NCI-H460 (cell line): ENCODE measurements at places on chromosomes 6 and 20. TPM values are rescaled to one million over a fixed set of nuclear protein-coding genes. Genes with fewer than 3 reads are reported as not detected.

The GJA10 gene
- total RNA-seq, result not detected in 2 replicates

DNA sequence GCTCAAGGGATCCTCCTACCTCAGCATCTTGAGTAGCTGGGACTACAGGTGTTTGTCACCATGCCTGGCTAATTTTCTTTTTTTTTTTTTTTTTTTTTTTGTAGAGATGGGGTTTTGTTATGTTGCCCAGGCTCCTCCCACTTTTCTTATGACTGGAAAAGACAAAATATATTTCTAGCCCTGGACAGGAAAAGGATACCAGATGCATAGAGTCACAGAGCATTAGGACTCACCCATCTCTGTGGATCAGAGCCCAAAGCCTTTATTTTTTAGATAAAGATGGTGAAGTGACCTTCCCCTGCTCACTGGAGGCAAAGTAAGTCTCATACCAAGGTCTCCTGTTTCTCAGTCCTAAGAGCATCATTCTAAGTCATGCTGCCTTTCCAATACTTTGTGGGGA, 3.4 kb downstream of the TRIM10 start:
- no peak for DNase-seq

DNA sequence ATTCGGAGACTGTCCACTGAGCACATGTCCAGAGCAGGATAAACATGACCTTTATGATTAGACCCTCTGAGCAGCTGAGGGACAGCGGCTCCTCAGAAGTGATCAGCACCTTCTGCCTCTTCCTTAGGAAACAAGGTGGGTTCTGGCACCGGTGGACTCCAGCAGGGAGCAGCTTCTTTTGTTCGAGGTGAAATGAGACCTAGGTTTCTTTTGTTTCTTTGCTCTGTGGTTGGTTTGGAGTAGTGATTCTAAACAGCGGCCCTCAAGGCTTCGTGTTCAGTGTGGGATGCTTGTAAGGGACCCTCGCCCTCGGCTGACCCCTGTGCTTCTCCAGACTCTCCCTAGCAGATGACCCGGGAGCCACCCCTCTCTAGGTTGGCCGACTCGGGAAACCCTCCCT, 14.6 kb upstream of the FRMD1 start:
- no peak for DNase-seq

DNA sequence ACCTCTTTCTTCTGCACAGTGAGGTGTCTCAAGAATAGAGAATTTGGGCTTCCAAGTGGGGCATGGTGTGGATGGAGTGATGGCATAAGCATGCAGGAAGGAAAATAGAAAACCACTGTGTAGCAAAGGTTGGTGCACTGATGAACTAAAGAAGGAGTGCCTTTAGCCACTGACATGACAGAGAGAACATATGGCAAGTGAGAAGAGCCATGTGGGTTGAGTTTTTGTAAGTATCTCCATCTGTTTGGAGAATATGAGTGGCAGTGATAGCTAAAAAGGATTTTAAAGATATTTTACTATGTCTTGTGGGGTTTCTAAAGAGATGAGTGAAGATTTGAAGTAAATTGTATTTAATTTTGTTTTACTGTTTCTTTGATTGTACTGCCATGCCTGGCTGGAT, 160.5 kb upstream of the GRIK2 start:
- no peak for DNase-seq

GRCh38 chr6:38805127-38805655, 90.1 kb downstream of the DNAH8 start:
- no peak for DNase-seq

The HLA-DQA1 gene
- total RNA-seq, result not detected in 2 replicates

The DLK2 gene
- not detected in 2 replicates for total RNA-seq

- DNase-seq, result peak; percentile 88
Measured at GRCh38 chr20:1503564-1504227, 12.5 kb upstream of the SIRPB2 start.

GRCh38 chr6:78554341-78554740, 313.0 kb upstream of the IRAK1BP1 start:
- DNase-seq, result no peak

DNA sequence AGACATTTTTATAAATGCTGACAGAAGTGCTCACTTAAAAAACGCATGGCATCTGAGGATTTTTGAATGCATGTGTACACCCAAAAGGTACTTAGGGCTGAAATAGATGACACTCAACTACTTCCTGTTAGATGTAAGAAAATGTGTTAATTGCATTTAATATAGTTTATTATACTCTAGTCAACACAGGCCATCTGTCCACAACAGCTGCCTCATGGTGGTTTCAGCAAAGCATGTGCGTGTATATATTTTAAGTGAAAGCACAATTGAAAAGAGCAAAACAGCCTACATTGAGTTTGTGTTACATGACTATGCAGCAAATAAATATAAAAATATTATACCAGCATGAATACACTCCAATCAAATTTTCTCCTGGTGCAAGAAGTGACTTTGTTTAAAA, 1233.0 kb upstream of the EYS start:
- DNase-seq, result no peak

DNA sequence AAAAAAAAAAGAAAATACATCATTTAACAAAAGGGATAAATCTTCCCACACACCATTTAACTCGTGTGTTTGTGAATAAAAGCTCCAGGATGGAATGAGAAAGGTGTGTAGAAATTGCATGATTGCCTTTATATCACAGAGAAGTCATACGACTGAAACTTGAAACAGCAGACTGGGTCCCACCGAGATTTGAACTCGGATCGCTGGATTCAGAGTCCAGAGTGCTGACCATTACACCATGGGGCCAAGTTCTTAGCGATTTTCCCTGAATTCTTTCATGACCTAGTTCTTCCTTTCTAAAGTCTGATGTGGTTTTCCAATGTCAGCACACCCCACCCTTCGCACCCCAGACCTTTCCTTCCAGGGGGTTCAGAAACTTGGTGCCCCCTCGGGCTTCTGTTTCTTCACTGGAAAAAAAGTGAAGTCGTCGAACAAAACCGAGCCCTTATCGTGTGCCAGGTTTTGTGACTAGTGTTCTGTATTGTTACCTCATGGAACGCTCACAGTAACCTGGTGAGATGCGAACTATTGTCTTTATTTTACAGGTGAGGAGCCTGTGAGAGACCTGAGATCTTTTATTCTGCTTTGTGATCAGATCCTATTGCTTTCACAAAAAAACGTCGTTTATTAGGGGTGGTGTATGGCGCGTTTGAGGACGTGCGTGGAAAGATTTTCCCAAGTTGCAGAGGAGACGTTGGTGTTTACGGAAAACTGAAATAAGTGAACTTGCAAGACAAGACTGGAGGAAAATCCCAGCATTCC, 120.8 kb downstream of the OR2B2 start:
- peak; percentile 82 for DNase-seq

The OR2H1 gene
- total RNA-seq, result not detected in 2 replicates

The HCRTR2 gene
- not detected in 2 replicates for total RNA-seq

The C6orf163 gene
- total RNA-seq, result 1.2 and 2.0 TPM in 2 replicates

- DNase-seq, result no peak
Measured at GRCh38 chr6:118581489-118581959, 33.4 kb downstream of the PLN start.

The GSTA3 gene
- not detected in 2 replicates for total RNA-seq

The SCP2D1 gene
- total RNA-seq, result not detected in 2 replicates

DNA sequence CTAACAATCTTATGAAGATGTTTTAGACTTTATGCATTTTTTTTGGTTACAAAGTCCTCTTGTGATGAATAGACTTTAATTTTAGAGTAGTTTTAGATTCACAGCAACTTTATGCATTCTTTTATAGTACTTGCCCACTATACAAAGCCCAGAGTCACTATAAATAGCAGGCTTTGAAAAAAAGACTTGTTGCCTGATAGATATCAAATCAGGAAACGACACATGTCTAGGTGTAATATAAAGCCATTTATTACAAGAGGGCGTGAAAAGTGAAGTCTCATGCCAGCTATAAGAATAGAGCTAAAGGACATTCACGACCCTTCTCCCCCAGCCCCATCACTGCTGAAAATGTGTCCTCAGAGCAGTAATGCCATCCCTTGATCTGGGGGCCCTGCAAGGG, 78.0 kb upstream of the MRPS10 start:
- DNase-seq, result no peak

The OR2B6 gene
- total RNA-seq, result 0.42 TPM in 1 of 2 replicates, not detected in the other

- DNase-seq, result peak; percentile 29
Measured at GRCh38 chr6:142566628-142567396, 265.0 kb downstream of the ADGRG6 start.

GRCh38 chr6:13664703-13665352, 46.8 kb downstream of the RANBP9 start:
- no peak for DNase-seq

DNA sequence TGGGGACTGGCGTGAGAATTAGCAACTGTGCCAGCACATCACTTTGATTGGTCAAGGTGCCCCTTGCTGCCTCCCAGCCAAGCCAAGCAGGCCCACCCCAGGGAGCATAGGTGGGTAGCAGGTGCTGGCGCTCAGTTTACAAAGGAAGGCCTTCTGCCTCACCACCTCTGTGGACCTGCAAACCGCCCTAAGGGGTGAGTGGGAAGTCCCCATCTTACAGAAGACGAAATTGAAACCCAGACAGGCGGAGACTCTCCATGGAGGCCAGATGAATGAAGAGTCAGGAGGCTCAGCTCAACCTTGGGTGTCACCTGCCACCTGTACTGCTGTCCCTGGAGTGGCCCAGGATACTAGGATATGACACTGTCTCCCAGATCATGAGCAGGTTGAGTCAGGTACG, 21.5 kb upstream of the MAS1L start:
- DNase-seq, result no peak

DNA sequence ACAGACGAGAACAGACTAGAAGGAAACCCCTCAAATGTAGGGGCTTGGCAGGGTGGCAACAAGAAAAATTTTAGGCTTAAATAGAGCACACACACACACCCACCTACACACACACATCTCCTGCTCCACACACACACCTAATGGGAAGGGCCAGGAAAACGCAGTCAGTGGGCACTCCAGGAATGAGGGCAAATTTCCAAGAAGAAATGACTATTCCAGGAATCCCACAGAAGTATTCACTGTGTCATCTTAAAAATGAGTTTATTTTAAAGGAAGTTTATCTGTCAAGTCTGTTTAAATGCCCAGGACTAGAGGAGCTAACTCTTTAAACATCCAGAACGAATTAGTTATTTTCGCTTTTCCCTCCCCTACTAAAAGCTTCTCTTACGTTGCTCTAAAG, 13.0 kb downstream of the ALDH8A1 start:
- DNase-seq, result no peak

- no peak for DNase-seq
Measured at GRCh38 chr6:39560915-39561314, 164.3 kb downstream of the KIF6 start.

GRCh38 chr6:33440649-33441309, 13.6 kb upstream of the ZBTB9 start:
- no peak for DNase-seq

DNA sequence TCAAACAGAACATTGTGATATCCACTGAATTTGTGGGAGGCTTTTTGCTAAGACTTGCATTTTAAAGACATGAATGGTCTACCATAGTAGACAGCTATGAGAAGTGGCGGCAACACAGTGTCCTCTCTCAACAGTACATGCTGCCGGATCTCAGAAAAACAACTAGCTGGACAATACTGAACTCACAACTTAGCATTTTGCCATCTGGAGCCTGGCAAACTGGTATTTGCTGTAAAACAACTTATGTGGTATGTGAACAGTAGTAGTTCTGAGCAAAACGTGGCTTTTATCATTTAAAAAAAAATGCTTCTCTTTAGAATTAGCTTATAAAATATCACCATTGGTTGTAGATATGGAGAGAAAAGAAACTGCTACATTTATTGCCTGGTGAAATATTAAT, 3.3 kb upstream of the PXDC1 start:
- DNase-seq, result no peak

- DNase-seq, result no peak
Measured at GRCh38 chr6:33882154-33882553, 78.4 kb upstream of the MLN start.

DNA sequence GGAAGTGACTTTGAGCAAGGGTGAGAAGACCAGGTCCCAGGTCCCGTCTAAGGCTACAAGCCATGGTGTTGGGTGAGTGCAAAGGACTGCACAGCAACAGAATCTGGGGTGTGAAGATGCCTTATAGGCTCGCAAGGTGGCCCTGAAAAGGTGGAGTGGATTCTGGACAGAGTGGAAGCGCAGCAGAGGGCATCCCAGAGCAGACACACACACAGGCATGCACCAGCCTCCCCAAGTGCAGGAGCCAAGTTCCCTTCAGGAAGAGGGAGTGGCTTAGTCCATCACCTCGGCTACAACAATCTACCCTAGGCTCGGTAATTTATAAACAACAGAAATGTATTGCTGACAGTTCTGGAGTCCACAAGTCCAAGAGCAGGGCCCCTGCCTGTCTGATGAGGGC, 180.1 kb upstream of the PDE10A start:
- DNase-seq, result no peak

DNA sequence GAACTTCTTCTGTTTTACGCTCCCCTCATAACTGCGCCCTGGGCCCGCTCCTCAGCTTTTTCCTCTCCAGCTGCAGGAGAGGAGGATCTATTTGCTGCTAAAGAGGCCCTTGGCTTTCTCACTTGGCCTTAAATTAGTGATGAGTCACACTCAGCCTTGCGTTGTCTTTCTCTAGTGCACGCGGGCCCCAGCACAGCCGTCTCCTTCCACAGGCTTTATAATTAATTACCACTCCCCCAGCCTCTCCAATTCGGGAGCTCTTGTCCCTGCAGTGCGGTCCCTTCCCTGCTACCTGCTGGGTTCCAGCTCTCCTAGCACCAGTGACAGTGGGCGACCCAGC, 25.2 kb downstream of the PACSIN1 start:
- peak; percentile 6 for DNase-seq

DNA sequence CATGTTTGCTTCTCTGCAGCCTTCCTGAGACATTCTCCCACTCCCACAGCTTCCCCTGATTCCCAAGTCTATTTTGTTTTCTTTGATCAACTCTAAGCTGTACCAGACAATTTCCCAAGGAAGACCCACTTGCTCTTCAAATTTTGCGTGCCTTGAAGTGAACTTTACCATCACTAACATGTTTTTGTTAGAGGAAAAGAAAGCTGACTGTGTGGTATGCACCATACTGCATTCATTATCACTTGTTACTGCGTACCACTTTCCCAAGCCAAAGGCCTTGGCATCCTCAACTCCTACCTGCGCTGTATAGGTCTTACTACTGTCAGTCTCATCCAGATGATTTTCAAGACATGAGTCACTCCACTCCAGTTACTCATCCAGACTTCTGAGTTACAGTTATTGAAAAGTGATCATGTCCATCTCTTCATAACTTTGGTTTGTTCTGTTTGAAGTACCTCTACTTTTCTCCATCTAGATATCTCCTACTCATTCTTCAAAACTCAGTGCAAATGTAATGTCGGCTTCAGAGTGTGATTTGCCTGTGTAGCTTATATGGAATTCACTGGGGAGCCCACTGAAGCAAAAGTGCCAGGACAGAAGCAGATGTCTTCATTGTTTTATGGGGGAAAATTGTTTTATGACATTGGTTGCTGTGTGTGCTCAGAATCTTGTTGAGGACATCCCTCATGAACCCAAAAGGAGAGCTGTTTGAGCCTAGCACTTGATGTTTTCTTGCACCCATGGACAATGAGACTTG, 5.2 kb downstream of the RPS12 start:
- DNase-seq, result peak; percentile 24

- no peak for DNase-seq
Measured at GRCh38 chr6:36235862-36236261, 34.0 kb upstream of the PNPLA1 start.

DNA sequence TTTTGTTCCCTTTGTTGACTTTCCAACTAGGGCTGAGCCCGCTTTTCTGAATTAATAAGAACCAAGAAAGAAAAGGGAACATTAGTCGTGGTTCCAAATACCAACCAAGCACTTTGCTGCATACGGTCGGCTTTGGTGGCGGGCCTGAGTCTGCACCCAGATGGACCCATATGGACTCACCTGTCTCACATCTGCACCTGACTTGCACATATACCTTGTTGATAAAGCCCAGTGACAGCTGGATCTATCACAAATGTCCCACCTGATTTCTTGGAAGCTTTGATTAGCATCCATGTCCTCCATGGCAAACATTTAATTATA, 39.0 kb downstream of the TPD52L1 start:
- DNase-seq, result no peak

The OSTM1 gene
- total RNA-seq, result 34.2 and 43.0 TPM in 2 replicates

The SPATS1 gene
- not detected in 2 replicates for total RNA-seq
